Stimulated activated CD4-positive, alpha-beta T cell treated with anti-CD3 and anti-CD28 coated beads, Interleukin-15, amount 100 ng/mL, for 24 hours (primary cell): ENCODE measurements at places on chromosomes 11 and 22.
A peak's percentile ranks its signal among the peaks of the same experiment; 100 is the strongest.

DNA sequence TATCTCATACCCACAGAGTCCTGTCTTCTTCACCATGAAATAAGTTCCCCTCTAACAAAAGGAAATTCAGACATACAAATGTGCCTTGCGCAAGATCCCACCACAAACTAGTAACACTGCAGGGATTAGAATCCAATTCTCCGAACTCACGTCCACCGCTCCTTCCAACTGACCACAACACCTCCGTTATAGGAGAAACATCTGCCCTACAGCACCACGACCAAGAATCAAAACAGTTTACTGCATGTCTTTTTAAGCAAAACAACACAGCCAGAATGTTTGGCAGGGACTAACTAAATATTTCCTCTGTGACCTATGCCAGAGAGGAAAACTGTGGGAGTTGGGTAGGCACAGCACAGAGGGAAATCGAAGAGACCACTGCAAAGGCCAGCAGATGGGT, 72.7 kb upstream of the AKIP1 start:
- DNase-seq = no peak

DNA sequence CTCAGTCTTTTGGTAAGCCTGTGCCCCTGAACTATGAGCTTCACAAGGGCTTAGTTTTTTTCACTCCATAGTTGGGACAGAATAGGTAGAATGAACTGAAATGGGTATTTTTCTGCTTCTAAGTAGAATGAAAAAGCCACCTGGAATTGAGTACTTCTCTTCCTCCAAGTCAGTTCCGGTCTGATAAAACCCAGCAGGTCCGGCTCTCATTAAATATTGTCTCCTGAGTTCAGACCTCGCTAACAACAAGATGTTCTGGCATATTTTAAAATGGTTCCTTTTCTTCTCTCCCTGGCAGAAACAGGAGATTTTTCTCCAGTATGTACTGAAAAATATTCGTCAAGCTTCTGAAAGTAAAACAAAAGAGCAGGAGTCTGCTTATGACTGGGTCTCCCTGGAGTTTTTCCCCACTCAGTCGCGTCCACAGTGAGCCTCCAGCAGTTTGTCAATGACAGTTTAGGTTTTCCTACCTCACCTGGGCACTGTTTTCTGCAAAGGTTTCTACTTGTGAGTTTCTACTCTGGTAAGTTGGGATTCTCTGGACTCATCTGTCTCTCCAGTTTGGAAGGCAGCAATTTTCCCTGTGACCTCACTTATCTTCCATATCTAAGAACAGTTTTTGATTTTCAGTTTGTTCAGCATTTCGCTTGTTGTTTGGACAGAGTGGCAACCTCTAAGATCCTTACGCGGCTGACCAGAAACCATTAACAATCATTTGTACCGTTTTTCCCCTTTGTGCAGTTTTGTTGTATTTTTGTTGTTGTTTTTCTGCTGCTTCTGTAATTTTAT, 868.0 kb downstream of the METTL15 start:
- DNase-seq = no peak

DNA sequence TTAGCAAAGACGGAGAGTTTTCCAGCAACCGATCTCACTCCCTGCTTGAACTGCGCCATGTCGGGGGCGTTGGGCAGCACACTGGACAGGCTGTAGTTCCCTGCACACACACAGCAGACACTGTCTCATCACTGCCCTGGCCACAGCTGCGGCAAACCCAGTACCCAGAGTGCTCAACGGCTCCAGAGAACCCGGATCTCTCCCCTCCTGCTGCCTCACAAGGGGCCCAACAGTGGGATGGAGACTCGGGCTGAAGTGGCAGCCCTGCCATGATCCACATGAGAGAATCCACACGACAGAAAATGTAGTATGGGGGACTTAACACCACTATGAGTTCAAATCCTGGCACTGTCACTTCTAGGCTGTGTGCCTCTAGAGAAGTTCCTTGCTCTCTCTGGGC, 58.0 kb downstream of the ARFGAP3 start:
- no peak for DNase-seq

DNA sequence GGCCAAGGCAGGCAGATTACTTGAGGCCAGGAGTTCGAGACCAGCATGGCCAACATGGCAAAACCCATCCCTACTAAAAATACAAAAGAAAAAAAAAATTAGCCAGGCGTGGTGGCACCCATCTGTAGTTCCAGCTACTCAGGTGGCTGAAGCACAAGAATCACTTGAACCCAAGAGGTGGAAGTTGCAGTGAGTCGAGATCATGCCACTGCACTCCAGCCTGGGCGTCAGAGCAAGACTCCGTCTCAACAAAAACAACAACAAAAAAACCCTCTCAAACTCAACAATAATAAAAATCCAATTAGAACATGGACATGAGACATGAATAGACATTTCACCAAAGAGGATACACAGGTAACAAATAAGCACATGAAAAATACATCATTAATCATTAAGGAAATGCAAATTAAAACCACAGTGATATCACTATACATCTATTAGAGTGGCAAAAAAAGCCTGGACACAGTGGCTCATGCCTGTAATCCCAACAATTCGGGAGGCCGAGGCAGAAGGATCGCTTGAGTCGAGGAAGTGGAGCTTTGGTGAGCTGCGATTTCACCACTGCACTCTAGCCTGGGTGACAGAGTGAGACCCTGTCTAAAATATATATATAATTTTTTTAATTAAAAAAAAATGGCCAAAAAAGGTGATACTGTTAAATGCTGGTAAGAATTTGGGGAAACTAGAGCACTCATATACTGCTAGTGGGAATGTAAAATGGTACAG, 12.7 kb upstream of the SEPTIN5 start:
- no peak for DNase-seq

DNA sequence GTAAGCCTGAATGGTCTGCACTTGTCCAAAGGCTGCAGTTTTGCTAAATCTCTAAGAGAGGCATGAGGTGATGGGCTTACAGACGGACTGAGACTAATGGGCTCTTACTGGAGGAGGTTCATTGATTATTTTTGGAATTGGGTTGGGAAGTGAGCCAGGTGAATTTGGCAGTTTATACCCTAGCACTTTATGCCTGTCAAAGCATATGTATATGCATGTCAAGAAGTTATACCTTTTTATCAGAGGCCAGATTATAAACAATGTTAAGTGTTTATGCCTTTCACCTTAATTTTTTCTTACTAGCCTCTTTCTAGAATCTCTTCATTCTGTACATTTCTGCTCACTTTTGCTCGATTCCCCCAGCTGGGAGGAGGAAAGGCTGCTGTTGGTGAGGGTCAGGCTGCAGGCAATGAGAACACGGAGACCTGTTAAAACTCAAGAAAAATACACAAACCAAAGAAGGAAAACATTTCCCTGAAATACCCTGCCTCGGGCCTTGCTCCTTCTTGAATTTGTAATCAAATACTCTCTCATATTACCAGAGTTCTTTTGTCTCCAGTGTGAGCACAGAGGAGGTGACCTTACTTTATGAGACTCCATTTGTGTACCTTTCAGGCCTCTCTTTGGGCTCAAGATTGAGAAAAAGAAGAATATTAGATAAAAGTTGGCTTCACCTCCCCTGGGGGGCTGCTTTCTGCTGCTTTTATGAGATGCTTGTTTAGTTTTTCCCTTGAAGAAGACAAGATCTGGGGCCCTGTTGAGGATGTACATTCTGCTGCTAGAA, 19.6 kb downstream of the NAT10 start:
- no peak for DNase-seq

DNA sequence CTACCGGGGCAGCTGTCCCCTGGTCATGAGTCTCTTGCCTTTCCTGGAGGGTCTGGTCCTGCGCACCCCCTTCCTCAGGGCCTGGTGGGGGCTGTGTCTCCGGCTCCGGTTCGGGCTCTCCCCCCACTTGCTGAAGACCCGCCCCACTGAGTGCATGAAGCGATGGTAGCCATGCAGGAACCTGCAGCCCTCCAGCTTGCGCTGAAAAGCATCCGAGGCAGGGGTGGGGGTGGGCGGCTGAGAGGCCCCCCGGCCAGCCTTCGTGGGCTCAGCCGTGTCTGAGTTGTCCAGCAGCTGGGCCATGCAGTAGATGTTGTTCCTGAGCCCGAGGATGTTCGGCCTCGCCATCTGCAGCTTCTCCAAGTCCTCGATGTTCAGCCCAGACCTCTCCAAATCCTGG, 2.8 kb downstream of the OSM start:
- DNase-seq = no peak

DNA sequence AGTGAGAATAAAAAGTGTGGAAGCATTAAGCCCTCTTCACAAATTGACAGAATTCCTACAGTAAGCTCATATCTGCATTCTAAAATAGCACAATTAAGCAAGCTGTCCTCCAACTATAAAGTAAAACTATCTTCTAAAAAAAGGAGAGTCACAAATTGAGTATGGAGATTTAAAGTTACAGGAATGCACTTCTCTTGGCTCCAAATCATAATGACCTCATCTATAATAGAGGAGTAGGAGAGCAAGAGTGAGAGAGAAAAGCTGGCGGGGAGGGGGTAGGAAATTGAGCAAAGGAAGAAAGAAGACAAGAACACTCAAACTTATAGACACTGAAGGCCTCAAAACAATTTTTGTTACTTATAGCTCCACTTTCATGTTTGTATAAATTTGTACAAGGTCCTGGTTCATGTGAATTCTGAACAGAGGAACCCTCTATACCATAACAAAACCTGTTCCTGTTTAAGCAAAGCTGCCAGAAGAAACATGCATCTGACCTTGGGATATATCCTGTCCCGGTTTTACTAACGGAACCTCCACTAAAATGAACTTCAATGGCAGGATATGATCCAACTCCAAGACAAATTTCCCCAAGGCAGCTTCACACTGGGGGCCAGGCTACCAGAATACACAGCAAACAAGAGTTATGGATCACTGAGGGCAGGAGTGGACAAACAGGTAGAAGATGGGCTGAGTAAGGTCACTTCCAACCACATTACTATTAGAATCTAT, 37.2 kb downstream of the SLC35F2 start:
- DNase-seq = no peak

DNA sequence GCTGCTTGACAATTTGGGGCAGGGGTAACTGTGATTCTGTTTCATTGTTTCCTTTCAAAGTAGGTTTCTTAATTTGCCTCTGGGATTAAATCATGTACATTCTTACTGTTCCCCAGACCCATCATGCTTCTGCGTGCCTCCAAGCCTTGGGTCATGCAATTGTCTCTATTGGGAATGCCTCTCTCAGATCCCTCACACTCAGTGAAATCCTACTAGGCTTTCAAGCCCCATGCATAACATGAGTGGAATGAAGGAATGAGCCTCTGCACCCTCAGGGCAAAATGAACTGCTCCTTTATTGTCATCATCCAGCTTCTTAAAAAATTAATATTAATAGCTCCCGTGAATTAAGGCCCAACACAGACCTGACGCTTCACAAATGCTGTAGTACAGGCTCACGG, 381.7 kb downstream of the TENM4 start:
- no peak for DNase-seq

GRCh38 chr22:17501679-17502285, 61.5 kb upstream of the SLC25A18 start:
- peak; percentile 11 for DNase-seq

DNA sequence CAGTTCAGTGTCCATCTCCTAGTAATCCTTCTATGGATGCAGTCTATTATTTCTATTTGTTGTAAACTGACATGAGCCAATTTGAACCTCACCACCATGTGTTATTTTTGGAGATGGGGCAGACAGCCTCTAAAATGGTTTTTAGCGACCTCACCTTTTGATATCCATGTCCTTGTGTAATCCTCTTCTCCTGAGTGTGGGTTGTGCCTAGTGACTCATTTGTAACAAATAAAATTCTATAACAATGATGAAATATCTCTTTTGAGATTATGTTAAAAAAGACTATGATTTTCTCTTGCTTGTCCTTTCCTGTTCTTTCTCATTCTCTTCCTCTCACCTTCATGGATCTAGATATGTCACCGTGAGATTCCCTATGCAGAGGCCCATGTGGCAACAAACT, 554.6 kb upstream of the ANO3 start:
- DNase-seq = no peak

- no peak for DNase-seq
These were observed 18.1 kb upstream of the DKK3 start for GRCh38 chr11:12026331-12027211.

- no peak for DNase-seq
These were observed 19.0 kb downstream of the LINC01488 start for GRCh38 chr11:69500285-69501120.

- DNase-seq = no peak
These were observed 22.0 kb downstream of the PIH1D2 start for GRCh38 chr11:112051768-112052167.

DNA sequence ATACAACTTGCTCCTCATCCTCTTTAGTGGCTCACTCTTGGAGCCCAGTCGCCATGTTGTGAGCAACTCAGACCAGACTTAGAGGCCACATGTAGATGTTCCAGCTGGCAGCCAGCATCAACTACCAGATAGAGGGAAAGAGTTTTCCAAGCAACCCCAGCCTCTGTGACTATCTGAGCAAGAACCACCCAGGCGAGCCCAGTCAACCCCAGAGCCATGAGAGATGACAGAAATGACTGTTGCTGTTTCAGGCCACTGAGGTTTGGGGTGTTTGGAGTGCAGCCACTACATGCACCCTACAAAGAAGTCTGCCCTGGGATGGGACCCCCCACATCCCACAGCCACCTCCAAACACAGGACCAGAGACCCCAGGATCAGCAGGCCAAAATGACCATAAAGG, 24.8 kb upstream of the CLDN5 start:
- DNase-seq = no peak
